Ascending aorta (tissue), 2 donors: ENCODE measurements at places on chromosomes 3 and 15.

- no peak for DNase-seq
These were observed 33.5 kb downstream of the TUSC7 start for GRCh38 chr3:116743062-116743461.

GRCh38 chr3:15263120-15263519 lies 57.1 kb downstream of the CAPN7 start:
- DNase-seq, result no peak

DNA sequence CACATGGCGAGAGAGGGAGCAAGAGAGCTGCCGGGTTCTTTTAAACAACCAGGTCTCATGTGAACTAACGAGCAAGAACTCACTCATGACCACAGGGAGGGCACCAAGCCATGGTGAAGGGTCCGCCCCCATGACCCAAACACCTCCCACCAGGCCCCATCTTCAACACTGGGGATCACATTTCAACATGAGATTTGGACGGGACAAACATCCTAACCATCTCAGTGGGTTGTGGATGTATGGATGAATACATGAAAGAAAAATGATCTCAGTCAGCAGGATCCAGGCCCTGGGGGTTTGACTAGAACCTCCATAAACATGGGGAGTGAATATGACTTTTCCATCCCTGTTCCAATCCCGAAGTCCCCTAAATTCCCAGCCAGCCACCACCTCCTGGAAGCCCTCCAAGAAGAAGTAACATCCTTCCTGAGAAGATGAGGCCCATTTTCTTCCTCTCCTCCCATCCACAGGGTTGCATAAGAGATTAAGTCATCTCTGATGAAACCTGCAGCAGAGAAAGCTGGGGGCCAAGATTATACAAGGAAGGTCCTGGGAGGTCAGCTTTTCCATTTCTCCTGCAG lies 9.5 kb downstream of the CAV3 start:
- no peak for DNase-seq

DNA sequence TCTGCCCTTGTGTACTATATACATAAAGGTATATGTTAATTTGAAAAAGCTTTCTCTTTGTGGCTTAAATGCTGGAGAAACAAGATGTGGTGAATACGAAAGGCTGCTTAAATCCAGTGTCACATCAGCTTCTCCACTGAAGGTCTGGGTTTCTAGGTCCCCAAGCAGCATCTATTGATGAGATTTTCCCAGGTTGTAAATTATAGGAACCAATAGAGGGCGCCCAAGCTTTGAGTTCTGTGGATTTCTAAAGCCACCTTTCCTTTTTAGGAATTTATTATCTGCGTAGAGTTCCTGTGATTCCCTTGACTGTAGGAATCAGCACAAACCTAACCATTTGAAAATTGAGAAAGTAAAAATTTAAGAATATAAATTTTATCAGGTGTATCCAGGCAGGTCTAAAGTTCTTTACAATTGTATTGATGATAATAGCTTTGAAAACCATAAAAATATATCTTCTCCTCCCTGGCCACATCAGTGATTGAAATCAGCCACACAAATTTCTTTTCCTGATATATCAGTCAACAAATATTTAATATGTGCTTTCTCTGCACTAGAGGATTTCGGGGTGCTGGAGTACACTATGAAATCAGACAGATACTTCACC lies 88.3 kb upstream of the ADAMTSL3 start:
- DNase-seq, result no peak

DNA sequence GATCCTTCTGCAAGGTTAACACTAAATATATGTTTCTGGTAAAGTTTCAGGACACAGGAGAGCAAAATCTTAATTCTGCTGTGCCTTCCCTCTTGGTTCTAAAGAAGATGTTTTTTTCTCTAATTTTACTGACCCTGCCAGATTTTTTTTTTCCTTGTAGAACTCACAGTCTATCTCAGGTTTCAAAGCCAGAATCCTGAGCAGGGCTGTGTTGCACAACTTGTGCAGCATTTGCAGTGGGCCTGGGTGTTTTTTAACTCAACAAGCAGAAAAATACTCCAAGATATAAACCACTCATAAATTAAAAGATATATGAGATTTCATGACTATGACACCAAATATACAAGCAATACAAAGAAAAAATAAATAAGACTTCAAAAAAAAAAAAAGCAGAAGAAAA lies 40.2 kb upstream of the ARF4 start:
- DNase-seq, result no peak

- DNase-seq, result no peak
These were observed 44.4 kb downstream of the LSM3 start for GRCh38 chr3:14222900-14223594.

DNA sequence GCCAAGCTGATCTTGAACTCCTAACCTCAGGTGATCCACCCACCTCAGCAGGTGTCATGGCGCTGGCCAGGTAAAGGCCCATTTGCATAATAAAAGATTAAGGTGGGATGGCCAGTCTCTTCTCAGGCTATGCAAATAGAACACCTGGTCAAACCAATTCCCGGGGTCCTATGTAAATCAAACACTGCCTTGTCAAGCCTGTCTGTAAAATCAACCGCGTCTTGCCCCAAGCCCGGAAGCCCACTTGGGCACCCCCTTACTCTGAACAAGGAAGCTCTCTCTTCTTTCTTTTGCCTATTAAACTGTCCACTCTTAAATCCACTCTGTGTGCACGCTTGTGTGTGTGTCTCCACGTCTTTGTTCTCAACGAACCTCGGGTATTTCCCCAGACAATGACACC lies 13.0 kb upstream of the POC1A start:
- DNase-seq, result no peak

- DNase-seq, result peak; percentile 83
These were observed 627.0 kb upstream of the TBL1XR1 start for GRCh38 chr3:177824190-177824786.

DNA sequence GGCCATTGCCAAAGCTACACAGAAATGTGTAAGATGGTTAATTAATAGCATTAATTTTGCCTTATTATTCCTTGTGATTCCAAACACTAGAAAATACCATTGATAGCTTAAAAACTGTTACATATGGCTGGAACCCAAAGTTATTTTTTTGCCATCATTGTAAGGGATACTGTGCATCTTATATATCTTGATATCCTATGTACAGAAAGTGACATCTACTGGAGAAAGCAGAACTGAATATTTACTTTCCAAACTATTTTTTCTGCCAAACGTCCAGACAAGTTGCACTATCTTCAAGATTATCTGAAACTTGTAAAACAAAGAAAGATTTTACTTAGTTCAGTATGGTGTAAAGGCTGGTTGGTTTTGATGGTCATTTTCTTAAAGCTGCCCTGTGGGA lies 33.3 kb upstream of the MEIS2 start:
- no peak for DNase-seq

- DNase-seq, result peak; percentile 62
These were observed 6.9 kb upstream of the PPP1R2 start for GRCh38 chr3:195549931-195550519.

DNA sequence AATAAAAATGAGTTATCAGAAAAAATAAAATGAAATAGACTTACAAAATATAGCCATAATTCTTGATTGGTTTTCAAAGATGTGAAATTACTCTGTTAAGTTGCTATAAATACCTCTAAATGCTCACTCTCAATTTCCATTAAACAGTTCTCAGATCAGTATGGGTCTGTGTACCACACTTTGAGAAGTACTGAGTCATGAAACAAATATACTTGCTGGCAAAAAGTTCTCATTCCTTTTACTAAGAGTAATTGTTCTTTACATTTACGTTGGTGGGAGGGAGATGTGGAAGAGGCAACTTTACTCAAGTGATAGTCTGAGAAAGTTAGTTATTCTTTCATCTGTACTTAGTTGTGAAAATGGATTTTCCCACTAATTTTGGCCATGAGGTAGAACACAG lies 96.3 kb downstream of the ZNF385D start:
- DNase-seq, result no peak

DNA sequence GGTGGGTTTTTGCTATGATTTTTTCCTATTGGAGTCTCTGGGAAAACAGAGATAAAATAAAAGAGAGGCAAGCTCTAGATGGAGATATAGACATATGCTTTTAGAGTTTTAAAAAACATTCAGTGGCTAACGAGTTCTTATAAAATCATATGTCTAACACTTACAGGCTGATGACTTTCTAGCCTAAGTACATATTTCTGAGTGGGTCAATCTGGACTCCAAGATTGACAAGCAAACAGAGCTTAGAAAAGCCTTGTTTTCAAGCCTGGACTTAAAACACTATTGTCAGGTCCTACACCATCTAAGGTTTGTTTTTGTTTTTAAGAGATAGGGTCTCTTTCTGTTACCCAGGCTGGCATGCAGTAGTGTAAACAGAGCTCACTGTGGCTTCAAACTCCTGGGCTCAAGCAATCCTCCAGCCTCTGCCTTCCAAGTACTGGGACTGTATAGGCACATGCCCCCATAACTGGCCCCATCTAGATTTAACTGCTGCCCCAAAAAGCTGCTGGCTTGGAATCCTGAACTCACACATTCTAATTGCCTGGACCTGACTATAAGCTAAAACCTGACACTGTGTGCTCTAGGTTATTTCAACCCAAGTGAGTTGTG lies 86.3 kb downstream of the FBXL22 start:
- no peak for DNase-seq

DNA sequence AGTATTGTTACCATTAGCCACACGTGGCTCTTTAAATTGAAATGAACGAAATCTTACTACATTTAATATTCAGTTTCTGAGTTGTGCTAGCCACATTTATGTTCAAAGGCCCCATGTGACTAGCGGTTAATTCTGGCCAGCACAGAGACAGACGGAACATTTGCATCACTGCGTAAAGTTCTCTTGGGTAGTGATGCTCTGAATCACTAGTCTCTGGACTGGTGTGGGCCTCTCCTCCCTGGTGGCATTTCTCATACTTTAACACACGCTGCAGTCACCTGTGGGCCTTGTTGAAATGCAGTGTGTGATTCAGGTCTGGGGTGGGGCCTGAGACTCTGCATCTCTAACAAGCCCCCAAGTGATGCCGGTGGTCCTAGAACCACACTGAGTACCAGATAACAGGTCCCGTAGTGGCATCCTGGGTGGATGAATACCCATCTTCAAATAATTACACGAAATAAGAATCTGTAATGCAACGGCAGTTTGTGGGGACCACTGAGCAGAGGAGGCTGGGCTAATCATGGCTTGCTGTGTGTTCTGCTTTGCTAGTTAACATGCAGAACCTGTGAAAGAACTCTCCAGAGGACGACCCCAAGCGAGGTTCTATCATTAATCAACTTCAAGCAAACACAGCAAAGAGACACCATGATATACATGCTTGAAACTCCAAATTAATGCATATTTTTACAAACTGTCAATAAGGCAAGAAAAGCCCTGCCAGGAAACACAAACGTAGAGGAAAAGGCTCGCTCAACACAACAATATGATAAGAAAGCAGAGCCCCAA lies 623.8 kb downstream of the FOXP1 start:
- no peak for DNase-seq

- no peak for DNase-seq
These were observed 28.7 kb upstream of the TMEM45A start for GRCh38 chr3:100463646-100464155.

GRCh38 chr3:138124188-138124587 lies 8.0 kb downstream of the A4GNT start:
- DNase-seq, result no peak

DNA sequence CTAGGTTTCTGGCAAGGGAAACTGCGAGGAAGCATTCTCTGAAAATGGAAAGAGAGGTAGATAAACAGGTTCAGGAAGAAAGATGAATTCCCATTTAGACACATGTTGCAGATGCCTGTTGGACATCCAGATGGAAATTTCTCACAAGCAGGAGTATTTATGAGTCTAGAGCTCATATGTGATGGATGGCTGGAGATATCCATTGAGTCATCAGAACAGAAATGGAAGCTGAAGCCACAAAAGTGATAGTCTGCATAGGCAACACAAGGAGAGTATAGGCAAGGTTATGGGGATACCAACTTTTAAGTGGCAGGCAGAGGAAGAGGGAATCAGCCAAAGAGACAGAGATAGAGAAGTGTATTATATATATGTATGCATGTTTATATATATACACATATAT lies 6.3 kb upstream of the RAMAC start:
- DNase-seq, result no peak

GRCh38 chr3:36444909-36445308 lies 64.6 kb downstream of the STAC start:
- no peak for DNase-seq

- DNase-seq, result no peak
These were observed 20.8 kb downstream of the AKAP13 start for GRCh38 chr15:85401108-85401774.

DNA sequence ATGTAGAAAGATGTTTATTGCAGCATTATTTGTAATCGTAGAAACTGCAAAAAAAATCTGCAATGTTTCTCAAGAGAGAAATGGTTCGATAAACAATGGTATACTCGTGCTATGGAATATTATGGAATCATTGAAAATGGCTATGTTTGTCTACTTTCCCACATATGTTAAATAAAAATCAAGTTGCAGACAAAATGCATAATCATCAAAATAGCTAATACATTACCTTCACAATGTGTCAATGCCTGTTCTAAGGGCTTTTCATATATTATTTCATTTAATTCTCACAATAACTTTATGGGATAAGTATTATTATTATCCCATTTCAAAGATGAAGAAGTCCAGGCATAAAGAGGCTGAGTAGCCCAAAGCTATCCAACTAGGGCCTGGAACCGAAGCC lies 2.2 kb upstream of the EIF2B5 start:
- no peak for DNase-seq

DNA sequence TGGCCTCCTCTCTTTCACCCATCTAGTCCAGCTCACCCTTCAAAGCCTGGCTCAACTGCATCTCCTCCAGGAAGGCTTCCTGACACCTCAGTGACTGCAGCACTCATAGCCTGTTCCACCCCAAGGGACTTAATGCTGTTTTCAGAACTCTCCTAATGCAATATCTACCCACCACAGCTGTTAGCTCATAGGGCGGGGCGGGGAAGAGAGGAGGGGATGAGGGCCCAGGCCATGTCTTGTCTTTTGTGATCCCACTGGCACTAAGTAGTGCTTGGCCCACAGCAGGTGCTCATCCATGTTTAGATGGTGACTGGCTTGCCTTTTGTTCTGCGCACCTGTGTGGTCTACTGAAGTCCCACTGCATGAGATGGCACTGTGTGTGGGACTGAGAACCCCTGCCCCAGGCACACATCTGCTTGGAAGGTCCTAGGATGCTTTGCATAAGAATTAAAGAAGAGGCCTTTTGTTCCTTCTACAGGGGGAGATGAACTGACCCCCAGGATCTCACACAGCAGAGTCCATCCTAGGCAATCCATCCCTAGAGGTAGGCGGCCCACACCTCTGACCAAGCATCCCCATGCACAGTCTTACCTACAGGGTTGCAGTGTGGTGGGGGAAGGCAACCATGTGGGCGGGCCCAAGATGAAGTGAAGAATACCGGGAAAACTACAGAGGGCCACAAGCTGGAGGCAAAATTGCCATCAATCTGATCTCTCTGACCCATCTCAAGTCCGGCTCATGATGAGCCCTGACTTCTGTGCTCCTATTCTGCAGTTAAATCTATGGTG lies 23.0 kb downstream of the SLC12A8 start:
- DNase-seq, result no peak

GRCh38 chr3:25339225-25339624 lies 88.8 kb upstream of the RARB start:
- DNase-seq, result no peak
